ENCODE measurements at places on chromosomes 11 and 22.

- no peak for DNase-seq
Observed at GRCh38 chr22:32478994-32479393, 4.4 kb downstream of the FBXO7 start.

DNA sequence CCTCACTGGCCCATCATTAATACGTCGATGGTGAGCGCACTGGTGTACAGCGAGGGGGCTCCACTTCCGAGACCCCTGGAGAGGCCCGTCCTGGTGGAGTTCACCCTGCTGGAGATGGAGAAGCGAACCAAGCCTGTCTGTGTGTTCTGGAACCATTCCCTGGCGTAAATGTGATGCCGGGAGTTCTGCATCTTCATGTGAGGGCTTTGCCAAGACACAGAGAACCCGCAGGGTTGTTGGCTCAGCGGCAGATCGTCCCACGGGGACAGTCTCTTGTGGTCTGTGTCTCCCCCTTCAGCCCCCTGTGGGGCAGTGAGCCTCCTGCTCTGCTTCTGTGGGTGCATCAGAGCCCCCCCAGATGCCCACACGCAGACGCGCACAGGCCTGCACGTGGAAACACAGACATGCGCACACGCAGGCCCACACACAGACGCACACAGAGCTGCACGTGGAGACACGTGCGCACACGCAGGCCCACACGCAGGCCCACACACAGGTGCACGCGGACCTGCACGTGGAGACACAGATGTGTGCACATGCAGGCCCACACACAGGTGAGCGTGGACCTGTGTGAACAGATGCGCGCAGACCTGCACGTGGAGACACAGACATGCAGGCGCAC, 55.8 kb upstream of the PRODH start:
- DNase-seq = no peak

- DNase-seq = peak; percentile 12
Observed at GRCh38 chr11:76629116-76629852, 41.3 kb downstream of the LRRC32 start.

GRCh38 chr11:95231881-95232605, 1.0 kb upstream of the SESN3 start:
- DNase-seq = peak; percentile 28

GRCh38 chr22:27546157-27546935, 255.2 kb downstream of the MN1 start:
- no peak for DNase-seq

DNA sequence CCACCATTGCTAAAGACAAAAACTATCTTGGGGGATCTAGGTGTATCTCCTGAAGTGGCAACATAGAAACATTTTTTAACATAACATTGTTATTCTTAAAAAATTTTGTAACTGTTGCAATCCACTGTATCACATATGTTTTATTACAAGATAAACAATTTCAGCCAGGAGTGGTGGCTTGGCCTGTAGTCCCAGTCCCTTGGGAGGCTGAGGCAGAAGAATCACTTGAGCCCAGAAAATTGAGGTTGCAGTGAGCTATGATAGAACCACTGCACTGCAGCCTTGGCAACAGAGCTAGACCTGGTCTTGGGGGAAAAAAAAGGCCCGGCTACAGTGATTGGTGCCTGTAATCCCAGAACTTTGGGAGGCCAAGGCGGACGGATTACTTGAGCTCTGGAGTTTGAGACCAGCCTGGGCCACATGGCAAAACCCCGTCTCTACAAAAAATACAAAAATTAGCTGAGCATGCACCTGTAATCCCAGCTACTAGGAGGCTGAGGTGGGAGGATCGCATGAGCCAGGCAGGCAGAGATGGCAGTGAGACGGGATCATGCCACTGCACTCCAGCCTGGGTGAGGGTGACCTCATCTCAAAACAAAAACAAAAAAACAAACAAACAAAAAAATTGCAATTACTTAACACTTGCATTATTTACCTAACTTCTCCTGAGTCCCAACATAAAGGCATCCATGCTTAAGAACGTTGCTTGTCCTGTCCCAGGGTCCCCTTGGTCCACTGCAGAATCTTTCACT, 1.5 kb upstream of the DEPDC5 start:
- DNase-seq = no peak

DNA sequence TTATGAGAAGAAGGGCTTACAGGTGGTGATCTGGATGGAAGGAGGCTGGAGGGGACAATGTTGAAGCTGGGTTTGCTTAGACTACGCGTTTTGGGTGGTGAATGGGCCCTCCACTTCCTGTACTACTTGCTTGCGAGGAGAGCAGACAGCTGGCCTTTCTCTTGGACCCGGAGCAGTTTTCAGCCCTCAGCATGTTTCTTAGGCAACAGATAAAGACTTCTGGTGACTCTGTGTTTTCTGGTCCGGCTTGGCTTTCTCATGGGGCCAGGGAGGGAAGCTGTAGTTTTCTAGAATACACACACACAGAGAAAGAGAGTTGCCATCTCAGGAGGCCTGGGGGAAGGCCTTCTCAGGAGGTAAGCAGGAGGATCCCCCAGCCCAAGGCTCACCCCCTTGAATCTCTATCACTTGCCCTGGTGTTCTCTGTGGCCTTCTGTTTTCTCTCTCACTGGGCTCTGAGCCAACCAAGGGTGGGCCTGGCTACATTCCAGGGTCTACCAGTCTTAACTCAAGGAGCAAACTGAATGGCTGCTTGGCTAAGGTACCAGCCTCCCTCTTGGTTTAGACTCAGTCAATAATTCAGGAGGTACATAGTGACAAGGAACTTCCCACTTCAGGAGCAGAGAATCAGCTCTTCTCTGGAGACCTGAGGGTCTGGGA, 2.4 kb downstream of the CCS start:
- DNase-seq = no peak

DNA sequence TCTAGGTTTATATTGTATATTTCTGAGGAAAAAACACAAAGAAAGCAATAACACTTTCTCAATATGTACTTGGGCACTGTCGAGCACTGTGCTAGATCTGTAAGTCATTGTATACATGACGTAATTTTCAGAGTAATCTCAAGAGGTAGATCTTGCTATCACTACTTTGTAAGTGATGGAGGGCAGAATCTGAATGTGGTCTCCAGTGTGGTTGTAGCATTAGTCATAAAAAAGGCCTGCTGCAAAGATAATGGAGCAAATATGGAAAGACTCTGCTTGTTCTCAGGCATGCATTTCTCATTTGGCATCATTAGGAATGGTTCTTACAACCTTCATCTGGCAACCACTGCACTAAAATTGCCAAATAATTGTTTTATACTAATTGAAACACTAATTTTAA, 419.8 kb upstream of the CCDC179 start:
- DNase-seq = no peak

DNA sequence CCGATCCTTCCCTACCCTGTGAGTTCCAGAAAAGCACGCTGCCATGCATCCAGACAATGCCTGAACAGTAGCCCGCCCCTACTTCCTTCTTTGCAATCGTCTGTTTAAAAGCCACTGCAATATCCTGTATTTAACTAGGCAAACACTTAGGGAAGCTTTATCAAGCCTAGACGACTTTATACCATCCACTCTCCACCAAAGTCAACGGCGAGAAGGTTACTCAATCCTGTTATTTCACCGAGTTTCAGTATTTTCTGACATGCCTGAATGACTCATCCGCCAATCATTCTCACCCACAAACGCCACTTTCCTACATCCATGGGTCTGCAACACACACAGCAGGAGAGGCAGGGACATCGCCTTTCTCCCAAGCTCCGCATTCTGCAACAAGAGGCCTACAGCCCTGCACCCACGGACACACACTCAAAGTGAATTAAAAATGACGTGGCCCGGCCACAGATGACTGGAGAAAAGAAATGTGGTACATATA, 9.3 kb downstream of the CELSR1 start:
- DNase-seq = peak; percentile 8

GRCh38 chr11:9624448-9624847, 39.4 kb upstream of the SWAP70 start:
- no peak for DNase-seq

- DNase-seq = no peak
Observed at GRCh38 chr11:109940816-109941215, 152.4 kb upstream of the ZC3H12C start.

GRCh38 chr22:38397189-38398085, 57.6 kb downstream of the KCNJ4 start:
- no peak for DNase-seq

DNA sequence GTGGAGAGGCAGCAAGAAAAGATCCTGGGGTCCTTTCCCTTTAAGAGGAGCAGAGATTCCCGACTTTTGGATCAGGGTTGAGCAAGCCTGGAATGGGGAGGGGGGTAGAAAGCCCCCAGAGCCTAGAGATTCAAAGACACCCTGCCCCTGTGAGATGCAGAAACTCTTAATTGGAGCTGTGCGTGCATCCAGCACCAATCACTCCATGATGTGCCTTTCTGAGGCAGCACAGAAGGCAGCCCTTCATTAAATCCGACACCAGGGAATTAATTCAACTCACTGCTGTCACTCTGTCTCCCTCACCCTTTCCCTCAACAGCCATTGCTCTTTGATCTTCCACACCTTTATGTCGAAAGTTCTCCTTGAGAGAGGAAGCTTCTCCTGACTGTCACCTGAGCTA, 43.0 kb downstream of the DSCAML1 start:
- no peak for DNase-seq

DNA sequence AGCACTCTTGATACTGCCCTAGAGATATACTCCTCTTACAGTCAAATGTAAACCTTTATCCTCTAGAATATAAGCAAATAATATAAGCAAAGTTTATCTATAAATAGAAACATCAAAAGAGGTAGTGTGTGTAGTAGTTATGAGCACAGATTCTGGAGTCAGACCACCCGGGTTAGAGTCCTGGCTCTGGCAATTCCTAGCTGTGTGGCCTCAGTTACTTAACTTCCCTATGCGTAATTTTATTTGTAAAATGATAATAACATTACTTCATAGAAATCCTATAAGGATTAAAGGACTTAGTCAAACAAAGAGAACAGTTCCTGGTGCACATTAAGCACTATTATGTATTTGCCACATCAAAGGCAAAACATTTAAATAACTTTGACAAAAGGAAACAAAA, 7.0 kb downstream of the MSANTD4 start:
- no peak for DNase-seq

DNA sequence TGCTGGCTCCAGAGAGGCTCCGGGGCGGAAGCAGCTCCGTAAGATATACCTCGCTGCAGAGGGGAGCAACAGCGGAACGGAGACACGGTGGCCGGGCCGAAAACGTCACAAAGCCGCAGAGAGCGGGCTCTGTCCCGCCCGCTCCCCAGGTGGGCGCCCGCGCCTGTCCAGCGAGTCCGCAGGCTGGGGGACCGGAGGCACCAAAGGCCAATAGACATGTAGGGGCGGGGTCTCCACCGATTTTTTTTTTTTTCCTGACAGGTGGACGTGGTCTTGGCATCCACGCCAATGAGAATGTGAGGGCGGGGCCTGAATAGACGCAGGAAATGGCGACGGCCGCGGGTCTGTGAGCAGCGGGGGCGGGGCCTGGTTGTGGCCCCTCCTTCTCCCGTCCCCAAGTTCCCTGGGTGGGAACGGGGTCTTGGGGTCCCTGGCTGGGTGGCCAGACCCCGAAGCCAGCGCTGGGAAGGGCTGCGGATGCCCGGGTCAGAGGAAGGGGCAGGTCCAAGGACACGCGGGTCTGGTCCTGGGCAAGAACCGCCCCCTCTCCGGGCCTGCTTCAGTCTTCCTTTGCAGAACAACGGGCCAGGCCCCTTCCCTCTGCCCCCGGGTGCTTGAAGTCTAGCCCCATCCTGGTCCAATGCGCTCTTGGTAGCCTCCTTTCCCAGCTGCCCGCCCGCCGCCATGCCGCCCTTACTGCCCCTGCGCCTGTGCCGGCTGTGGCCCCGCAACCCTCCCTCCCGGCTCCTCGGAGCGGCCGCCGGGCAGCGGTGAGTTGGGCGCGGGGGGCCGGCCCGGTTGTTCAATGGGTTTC, at the start of gene DNAJC4:
DNAJC4 (plus strand) TSS at position 378 of the 814 bp plus-strand sequence; CDS start at position 685, 307 bp downstream.
- peak; percentile 75 for DNase-seq

DNA sequence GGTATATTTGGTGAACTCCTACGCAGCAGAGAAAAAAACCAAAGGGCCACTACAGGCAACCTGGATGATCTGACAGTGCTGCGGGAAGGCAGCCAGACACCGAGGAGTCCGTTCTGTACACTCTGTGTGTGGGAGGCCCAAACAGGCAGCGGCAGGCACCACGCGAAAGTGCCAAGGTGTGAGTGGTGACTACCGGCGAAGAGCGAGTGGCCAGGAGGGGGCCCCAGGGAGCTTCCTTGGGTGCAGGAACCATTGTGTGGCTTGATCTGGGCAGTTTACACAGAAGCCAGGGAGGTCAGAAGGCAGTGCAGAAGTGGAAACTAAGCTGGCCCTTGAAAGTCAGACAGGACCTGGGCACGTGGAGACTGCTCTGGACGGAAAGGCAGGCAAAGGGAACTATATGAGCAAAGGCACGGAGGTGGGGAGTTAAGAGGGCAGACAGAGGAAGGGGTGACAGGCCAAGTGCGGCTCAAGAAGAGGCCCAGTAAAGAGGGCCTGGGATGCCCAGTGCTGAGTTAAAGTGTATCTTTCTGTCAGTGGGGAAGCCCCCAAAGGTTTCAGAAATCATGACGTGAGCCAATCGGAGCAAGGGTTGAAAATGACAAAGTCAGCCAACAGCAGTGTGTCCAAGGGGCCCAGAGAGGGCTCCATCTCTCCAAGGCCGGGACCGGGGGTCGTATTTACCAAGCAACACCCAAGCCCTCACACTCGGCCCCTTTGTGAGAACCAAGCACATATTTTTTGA, 10.6 kb downstream of the TMEM184B start:
- DNase-seq = no peak

DNA sequence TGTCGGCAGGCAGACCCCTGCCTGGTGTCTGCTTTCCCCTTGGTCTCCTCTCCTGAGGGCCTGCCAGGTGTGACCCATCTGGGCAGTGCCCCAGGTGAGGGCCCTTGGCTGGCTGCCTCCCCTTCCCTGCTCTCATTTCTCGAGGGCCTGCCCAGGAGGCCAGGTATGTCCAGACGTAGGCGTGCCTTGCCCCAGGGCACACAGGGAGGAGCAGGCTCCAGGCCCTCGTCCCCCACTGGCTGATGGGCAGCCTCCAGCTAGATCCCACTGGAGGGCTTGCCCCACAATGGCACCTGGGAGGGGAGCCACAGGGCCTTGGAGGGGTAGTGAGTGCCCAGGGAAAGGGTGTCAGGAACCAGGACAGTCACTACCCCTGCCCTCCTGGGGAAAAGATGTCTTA, 95.9 kb downstream of the CACNA1I start:
- DNase-seq = no peak

- DNase-seq = no peak
Observed at GRCh38 chr11:100902454-100903141, 215.5 kb downstream of the ARHGAP42 start.

DNA sequence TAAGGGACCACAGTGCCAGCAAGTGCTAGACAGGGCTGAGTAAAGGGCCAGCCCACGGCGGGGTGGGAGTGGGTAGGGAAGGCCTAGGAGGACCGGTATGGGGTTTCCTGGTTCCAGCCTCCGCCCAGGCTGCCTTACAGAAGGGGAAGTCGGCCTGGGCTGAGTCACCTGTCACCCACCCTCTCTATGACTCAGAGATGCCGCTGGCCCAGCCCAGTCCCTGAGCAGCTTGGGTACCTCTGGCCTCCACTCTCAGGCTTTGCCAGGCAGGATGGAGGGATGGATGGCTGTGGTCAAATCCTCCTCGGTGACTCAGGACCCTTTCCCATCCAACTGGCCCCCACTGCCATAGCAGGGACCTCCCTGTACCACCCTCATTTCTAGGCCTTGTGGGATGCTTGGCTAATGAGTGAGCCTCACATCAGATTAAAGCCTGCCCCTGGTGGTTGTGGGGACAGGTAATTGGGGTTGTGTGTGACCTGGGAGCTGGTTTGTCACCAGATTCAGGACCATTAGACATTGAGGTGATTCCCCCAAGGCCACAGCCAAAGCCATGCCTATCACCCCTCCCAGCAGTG, 13.9 kb downstream of the SLC35E4 start:
- DNase-seq = peak; percentile 81

- no peak for DNase-seq
Observed at GRCh38 chr11:115498354-115498753, 5.9 kb downstream of the CADM1 start.
